Stimulated activated CD8-positive, alpha-beta memory T cell treated with anti-CD3 and anti-CD28 coated beads, Interleukin-2, amount 100 ng/mL, for 1 hour (primary cell): ENCODE measurements at places on chromosomes 6 and 20.

- no peak for DNase-seq
Measured at GRCh38 chr20:31841928-31842327, 3.5 kb downstream of the FOXS1 start.

GRCh38 chr6:129748901-129749748 lies 39.1 kb upstream of the ARHGAP18 start:
- no peak for DNase-seq

GRCh38 chr6:56507517-56507916 lies 135.2 kb downstream of the DST start:
- no peak for DNase-seq

DNA sequence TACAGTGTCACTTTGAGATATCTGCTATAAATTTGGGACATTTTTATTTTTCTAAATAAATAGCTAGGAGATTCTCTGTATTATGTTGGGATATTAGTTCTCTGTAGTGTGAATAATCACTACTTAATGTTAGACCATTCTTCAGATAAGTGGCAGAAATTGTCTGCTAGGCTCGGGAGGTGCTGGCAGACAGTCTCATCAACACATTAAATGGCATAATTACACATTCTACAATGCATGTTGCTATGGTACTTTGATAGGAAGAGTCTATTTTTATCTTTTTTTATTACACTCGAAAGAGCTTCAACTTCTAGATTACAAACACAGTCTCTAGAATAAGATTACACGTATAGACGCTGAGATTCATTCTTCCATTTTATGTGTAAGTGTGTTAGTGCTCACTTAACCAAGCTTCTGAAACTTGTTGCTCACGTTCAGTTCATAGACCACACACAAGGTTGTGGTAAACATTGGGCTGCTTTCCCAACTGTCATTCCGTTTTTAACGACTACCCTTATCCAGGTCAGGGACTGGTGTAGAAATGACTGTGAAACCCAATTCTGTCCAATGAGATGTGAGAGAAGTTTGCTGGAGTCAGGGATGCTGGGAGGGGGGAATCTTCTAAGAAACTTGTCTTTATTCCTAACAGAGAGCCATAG lies 78.6 kb downstream of the TPBG start:
- DNase-seq, result no peak

GRCh38 chr20:2140561-2140960 lies 38.9 kb downstream of the STK35 start:
- no peak for DNase-seq

DNA sequence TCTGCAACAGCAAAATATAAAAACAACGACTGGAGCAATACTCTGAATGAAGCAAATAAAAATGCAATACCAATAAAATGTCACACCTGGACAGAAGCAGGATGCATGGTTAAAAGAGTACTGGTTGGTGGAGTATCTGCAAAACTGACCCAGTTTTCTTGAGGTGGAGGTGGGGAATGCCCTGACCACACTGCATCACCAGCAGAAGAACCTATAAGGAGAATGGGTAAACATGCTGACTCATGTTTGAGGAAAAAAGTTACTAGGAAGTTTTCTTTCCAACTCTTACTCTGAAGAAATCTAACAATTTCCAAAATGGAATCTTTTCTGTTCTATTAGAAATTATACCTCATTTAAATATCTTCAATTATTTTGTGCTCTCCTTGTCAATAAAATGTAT lies 43.6 kb downstream of the REPS1 start:
- DNase-seq, result no peak

- DNase-seq, result no peak
Measured at GRCh38 chr6:89069536-89070163, 10.9 kb upstream of the PNRC1 start.

- DNase-seq, result no peak
Measured at GRCh38 chr6:141752677-141753076, 380.0 kb upstream of the GJE1 start.

DNA sequence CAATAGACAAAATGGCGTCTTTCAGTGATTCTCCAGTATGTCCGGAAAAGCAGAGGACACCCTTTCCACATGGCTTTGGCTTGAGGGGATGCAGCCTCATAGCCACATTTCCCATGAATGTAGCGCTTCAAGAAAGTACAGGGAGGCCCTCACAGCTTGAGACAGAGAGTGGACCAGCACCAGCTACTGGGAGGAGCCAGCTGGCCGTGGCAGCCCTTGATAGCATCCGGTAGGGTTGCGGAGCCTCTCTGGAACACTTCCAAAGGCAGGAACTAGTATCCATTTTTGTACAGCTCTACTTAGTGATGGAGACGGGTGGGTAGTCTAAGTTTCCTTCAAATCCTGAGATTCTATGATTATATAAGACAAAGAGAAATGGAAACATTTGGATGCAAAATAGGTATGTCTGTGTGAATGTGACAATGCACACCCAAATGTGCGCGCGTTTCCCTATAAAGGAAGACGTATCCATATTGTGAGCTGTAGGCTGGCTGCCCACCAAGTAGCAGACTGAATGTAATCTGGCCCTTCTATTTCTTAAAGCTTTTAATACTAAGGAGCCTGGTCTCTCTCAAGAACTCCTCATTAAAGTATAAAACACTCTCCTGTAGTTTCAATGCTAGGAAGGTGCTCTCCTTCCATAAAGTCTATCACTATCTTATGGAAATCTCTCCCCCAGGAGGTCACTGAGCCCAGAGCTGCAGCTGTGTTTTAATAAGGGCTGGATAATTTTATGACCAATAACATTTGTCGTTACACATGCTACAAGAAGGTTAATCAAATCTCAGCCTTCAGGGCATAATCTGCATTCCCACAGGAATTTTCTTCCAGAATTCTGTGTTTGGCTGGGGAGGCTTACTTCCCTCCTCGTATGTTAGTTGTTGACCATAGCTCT lies 74.0 kb downstream of the SOBP start:
- DNase-seq, result no peak

DNA sequence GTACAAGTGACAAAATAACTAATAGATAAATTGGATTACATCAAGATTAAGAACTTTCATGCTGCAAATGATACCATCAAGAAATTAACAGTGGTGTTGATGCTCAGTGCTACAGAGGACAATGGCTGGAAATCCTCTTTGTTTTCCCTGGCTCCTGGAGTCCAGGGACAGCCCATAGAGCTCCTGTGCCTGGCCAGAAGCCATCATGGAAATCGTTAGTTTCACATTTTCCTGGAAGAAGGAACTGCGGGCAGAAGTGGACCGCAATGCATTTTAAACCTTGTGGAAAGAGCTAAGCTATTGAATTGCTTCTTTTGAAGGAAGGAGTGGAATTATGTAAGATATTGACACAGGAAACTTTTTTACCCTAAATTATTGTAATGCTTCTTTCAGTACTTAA lies 276.0 kb downstream of the GJA1 start:
- DNase-seq, result no peak

- DNase-seq, result no peak
Measured at GRCh38 chr6:44257753-44258324, 511 bp upstream of the SLC35B2 start.

GRCh38 chr20:36802326-36803222 lies 29.0 kb upstream of the DSN1 start:
- DNase-seq, result no peak

GRCh38 chr20:7902879-7903278 lies 37.4 kb downstream of the HAO1 start:
- DNase-seq, result no peak

- no peak for DNase-seq
Measured at GRCh38 chr6:62516291-62517141, 230.5 kb upstream of the KHDRBS2 start.

GRCh38 chr6:155880900-155881299 lies 425.3 kb upstream of the NOX3 start:
- DNase-seq, result no peak

DNA sequence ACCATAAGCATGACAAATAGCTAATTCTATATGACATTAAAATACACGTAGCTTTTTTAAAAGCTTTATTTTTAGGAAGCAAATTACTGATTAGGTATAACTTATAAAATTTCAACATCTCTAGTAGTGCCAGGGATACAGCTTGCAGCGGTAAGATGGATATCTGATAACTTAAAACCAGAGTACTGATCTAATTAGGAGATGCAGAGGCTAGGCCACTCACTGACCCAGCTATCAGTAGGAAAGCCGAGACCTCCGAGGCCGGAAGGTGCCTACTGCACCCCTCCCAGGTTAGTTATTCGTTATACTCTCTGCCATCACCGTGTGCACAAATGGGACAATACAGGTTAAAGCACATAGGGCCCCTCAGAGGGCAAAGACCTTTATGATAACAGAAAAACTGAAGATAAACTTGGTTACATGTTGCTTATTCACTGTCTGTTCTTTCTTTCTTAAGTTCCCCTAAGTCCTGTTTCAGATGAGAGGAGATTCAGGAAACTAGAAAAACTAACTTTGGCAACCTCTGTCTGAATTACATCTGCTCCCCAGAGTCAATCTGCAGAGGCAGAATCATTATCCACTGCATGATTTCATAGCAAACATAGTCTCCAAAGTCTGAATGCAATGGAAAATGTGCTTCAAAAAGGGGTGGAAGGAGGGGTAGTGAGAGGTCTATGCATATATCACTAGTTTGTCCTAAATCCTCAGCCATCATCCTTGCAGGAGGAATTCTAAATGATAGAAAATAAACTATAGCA lies 60.8 kb downstream of the RIPOR2 start:
- DNase-seq, result no peak

- DNase-seq, result no peak
Measured at GRCh38 chr20:17648791-17649730, 33.0 kb downstream of the RRBP1 start.

DNA sequence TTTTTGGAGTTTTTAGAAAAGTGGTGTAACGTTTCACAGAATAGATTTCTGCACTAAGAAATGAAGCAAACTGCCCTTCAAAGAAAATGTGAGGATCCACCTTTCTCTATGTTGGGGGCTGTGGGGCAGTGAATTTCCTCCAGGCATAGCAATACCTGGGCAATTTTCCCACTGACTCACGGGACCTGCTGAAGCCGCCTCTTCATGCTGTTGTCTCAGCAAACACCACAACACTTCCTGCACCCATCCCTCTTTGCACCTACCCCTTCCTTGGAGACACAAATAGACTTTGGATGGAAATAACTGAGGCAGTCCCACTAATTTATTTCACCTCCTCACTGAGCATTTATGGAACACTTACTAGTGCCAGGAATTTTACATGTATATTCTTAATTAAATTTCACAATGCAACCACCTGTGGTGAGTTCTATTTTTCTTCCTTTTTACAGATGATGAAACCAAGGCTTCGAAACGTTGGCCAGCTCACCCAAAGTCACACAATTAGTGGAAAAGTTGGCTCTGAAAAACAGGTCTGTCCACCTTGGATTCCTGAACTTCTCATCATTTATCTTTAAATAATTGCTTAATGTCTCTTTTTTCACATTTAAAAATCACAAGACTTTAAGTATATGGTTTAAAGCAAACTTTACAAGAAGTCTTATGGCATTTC lies 17.2 kb upstream of the ADGRF1 start:
- DNase-seq, result no peak

DNA sequence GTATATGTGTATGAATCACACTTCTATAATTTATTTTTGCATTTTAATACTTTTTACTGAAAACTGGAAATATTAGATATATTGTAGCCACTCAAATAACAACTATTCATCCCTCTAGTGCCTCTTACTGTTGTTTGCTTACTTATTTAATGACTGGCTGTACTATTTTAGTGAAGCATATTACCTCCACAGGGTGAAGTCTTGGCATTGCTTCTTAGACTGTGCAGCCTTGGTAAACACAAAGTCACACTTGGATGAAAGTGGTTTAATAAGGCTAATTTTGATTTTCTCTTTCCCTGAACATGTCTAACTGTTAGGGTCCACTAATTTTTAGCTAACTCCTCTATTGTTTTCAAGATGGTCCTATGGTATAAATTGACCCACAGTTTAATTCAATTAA lies 1043.2 kb upstream of the ADGRB3 start:
- no peak for DNase-seq

- DNase-seq, result no peak
Measured at GRCh38 chr20:63895952-63896263, 982 bp downstream of the DNAJC5 start.

DNA sequence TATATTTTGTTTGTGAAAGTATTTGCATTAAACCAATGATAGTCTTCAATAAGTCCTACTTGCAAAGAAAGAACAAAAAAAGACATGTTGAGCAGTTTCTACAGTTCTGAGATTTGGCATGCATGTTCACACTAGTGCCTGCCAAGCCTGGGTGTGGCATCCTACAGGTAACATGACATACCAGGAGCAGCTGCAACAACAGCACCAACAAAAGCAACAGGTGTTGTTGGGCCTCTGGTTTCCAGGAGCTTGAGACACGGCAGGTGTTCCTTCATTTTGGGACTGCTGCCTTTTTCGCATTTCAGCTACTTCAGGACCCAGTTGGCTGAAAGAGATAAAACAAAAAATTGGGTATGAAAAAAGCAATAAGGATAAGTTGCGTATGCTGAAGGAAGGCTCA lies 41.2 kb upstream of the MTRF1L start:
- no peak for DNase-seq

- no peak for DNase-seq
Measured at GRCh38 chr6:120405947-120406346, 928.3 kb downstream of the TBC1D32 start.

DNA sequence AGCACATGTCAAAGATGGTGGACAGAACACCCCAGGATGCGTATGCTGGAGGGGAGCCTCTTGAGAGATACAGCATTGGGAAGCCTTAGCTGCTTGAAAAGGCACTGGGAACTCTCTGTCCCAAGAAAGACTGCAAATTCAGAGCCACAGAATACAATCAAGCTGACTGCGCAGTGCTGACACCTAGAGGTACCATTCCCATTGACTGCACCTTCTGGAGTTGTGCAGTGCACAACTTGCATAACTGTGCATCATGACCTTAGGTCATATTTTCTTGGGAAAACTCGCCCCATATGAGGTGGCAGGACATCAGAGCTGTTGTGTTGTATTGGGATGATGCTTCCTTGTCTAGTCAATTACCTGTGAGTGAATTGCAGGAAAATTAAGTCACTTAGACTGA lies 646.5 kb upstream of the NOX3 start:
- no peak for DNase-seq

- DNase-seq, result no peak
Measured at GRCh38 chr6:163438940-163439335, 24.4 kb downstream of the QKI start.

- DNase-seq, result no peak
Measured at GRCh38 chr6:118770835-118771234, 119.4 kb upstream of the CEP85L start.
